ENCODE measurements at places on chromosomes 7 and 10.

DNA sequence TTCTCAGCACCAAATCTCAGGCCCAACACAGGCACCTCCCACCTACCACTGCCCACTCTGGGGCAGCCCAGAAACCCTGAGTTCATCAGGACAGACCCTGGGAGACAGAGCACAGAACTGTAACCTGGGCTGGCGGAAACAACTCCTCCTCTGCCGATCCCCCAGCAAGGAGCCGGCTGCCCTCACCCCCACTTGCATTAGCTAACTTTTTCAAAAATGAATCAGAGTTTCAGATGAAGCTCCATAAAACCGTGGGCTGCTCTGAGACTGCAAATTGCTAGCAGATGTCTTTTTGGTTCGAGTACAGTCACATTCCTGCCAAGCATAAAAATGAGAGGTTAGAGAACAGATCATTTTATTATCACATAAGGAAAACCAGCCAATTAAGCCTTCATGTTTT, 93.4 kb upstream of the PARD3 start:
- no peak for DNase-seq

DNA sequence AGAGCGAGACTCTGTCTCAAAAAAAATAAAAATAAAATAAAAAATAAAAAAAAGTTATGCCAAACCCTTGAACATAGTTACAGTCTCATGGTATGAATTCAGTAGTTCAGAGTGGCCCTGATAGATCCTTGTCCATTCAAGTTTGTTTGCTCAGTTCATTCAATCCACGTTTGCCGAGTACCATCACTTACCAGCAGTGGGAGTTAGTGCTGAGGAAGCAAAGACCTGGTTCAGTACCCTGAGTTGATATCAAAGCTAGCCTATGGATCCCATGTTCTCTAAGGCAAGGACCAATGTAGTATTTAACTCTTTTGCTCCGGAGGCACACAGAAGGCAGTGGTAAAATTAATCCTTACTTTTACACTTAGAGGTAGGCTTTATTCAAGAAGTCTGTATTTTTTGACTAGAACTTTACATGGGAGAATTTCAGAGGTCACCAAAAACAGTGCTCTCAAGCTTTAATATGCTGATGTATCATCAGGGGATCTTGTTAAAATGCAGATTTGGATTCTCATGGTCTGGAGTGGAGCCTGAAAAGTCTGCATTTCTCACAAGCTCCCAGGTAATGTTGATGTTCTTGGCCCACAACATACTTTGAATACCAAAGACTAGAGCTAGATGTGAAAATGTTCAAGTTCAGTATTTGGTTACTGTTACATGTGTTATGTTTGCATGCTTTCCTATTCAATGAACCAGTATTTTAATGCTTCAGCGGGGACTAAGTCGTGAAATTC, 38.1 kb upstream of the HBP1 start:
- DNase-seq: no peak

DNA sequence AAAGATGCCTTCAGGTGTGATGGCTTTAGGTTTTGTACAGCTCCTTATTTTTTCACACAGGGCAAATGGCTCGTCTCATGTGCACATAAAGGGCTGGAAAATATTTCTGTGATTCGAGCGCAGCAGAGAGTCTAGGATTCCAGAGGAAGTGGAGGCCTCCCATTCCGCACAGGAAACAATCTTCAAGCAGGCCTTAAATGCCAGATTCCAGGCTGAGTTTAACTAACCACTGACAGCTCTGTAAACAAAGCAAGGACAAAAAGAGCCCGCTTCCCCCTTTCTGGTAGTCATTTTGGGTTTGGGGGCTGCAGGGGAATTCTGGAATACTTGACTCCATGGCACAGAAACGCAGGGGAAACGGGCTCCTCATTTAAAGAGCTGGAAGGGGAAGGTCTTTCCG, 87.2 kb downstream of the CALD1 start:
- no peak for DNase-seq

GRCh38 chr7:103594186-103594585, 148.2 kb upstream of the SLC26A5 start:
- no peak for DNase-seq

DNA sequence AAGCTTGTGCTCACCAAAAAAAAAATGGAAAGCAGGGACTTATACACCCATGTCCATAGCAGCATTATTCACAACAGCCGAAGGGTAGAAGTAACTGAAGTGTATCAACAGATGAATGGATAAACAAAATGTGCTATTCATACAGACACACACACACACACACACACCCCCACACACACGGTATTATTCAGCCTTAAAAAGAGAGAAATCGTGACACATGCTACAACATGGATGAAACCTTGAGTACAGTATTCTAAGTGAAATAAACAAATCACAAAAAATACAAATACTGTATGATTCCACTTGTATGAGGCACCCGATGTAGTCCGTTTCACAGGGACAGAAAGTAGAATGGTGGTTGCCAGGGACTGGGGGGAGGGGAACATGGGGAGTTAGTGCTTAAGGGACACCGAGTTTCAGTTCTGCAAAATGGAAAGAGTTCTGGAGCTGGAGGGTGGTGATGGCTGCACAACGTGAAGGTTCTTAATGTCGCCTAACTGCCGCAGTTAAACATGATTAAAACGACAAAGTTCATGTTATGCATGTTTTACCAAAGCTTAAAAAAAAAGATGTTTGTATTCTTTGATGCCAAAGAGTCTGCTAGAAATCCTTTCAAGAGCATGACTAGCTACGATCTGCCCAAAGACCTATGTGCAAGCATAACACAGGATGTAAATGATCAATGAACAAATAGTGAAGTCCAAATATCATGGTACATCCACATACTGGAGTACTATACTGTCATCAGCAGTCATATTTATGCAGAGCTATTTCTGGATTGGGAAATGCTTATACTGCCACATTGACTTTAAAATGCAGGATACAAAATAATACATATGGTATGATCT, 7.2 kb downstream of the TNS3 start:
- DNase-seq: no peak

GRCh38 chr10:83252596-83252995, 886.7 kb upstream of the GHITM start:
- no peak for DNase-seq

DNA sequence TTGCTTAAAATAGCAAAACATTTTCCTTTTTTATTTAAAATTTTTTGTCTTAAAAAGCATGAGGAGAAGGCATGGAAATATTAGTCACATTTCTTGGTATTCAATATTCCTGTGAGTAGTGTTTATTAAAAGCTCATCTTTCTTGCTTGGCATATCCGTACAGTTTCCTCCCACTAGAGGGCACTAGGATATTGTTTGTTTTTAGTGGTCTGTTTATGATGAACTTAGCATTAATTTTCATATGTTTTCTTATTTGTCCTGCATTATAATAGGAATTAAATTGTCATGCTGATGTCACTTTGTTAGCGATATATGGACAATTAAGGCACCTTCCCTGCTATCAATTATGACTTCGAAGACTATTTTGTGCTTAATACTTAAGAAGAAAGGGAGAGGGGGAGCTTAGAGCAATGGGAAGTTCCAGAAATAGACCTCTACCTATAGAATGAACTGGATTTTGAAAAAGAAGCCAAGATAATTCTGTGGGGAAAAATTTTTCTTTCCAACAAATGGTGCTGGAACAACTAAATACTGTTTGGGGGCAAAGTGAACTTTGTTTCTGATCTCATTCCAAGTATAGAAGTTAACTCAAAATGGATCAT, 91.0 kb upstream of the STRIP2 start:
- peak; percentile 65 for DNase-seq

- no peak for DNase-seq
Measured at GRCh38 chr10:122204691-122205489, 66.2 kb upstream of the BTBD16 start.

GRCh38 chr7:54664235-54665228, 94.5 kb downstream of the SEC61G start:
- peak; percentile 71 for DNase-seq

- no peak for DNase-seq
Measured at GRCh38 chr7:36304099-36304425, 85.6 kb upstream of the ANLN start.

GRCh38 chr10:29346296-29347001, 57.6 kb downstream of the LYZL1 start:
- DNase-seq: no peak

DNA sequence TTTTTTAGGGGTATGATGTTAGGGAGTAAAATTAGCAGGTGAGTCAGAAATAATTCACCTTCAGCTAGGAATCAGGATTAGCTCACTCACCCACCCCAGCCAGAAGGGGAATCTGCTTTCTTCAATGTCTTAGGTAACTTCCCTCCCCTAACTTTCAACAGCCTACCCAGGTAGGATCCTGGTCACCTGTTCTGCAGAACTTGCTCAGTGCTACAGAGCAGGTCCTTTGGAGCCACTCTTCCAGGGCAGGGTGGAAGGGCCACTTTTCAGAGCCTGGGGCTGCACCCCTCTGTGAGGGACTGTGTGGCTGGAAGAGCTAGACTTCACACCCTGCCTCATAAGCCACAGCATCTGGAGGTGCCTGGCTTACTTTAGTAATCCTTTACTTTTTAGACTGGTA, 58.1 kb downstream of the SHH start:
- DNase-seq: no peak

- DNase-seq: peak; percentile 41
Measured at GRCh38 chr10:110413903-110414547, 83.7 kb upstream of the DUSP5 start.

- peak; percentile 89 for DNase-seq
Measured at GRCh38 chr7:118080947-118081346, 103.0 kb upstream of the LSM8 start.

DNA sequence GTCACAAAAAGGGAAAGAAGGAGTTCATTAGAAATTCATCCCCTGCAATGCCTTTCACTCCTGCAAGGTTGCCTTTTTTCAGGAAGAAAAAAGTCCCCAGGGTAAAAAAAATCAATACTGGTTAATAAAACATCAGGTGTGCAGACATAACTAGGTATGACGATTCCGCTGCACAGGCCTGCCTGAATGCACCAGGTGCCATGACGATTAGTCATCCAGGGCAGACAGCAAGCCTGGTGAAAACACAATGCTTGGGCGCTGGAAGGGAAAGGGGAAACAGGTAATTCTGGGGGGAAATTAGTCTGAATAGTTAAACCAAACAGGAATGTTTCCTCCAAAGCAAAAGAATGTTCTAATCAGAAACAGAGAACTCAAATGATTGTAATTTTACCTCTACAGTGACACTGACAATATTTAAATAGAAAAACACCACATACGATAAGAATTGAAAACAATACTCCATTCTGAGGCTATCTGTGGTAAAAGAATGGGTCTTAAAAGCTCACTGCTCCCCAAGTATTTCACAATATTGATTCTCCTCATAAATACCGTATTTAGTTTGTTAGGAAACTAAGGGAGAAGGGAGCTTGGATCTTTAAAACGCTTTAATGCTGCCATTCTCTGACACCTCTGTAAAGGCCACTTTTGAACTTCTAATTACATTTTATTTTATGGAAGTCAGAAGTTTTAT, 45.2 kb downstream of the VPS41 start:
- peak; percentile 74 for DNase-seq

- no peak for DNase-seq
Measured at GRCh38 chr10:129446183-129446581, 20.9 kb upstream of the MGMT start.

- DNase-seq: no peak
Measured at GRCh38 chr10:98168147-98168546, 33.7 kb downstream of the R3HCC1L start.

DNA sequence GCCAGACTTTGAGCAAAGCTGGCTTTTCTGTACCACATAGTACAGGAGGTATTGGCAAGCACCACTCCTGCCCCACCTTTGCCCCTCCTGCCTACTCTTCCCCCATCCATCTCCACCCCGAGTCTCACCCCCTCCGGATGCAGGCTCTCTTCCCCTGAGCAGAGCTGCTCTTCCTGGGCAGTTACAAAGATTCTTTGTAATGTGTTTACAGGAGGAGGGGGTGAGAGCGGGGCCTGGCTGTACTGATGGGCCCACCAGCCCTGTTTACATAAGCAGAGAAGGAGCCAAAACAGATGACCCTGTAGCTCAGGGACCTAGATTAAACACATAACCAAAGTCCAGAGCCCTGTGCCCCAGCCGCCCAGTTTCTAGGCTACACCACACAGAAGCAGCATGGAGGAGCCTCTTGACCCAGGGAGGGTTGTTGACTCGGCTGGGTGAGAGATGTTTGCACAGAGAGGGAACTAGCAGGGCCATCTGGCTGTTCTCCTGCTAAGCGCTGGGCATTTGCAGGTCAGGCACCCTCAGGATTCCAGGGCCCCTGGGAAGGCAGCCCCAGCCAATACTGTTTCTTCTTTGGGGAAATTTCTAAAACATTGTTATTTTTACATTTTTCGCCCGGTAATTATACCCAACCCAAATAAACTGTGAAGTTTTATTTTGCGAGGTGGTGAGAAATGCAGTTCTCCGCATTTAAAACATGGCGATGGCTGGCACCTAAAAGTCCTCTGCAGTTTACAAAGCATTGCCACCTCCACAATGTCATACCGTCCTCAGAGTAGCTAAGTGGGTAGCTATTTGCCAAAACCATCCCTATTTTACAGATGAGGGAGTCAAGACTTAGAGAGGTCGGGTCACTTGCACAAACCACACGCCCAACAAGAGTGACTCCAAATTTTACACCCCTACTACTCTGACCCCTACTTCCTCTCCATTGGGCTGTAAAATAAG, 11.4 kb upstream of the ZKSCAN1 start:
- no peak for DNase-seq

- DNase-seq: no peak
Measured at GRCh38 chr7:156540619-156541165, 99.9 kb upstream of the RNF32 start.

DNA sequence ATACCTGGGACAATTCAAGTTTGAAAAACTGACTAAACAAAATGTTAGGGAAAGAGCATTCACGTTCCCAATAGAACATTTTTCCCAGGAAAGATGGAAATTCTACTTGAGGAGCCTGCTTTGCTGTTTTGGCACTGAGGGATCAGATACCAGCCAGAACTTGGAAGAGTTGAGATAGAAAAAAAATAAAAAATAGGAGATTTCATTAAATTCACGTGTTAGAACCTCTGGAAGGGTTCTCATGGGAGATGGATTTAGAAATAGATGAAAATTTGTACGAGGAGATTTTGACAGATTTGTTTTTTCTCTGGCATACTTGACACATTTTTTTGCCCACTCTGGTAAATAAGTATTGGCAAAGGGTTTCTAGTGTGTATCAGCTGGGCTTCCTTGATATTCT, 63.7 kb downstream of the CELF2 start:
- DNase-seq: no peak

- no peak for DNase-seq
Measured at GRCh38 chr10:91579329-91579985, 53.4 kb downstream of the PPP1R3C start.

- DNase-seq: no peak
Measured at GRCh38 chr10:46222364-46222935, 64.3 kb upstream of the ANTXRL start.

DNA sequence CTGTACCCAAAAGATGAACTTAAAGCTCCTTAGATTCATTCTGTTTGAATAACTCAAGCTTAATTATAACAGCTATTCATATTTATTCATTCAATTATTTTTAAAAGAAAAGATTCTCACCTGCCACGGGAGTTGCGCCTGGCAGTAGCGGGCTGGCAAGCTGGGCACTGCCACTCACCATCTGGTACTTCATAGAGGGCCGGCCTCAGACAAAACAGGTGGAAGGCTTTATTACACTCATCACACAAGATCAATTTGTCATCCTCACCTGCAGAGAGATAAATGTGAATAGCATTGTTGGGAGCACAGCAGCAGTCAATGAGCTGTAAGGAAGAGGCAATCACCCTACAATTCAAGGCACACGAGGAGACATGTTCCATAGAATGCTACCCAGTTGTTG, 15.8 kb downstream of the FZD9 start:
- DNase-seq: no peak

All from ACHN (cell line).